Smooth muscle cell of the umbilical artery (primary cell): ENCODE measurements at places on chromosomes 6 and 20. TPM values are rescaled to one million over a fixed set of nuclear protein-coding genes. Genes with fewer than 3 reads are reported as not detected.

Gene ERVFRD-1
- total RNA-seq: not detected in 2 replicates

Gene ARG1
- total RNA-seq: not detected in 2 replicates

Gene RCAN2
- 0.05 TPM in 1 of 2 replicates, not detected in the other for total RNA-seq

Gene NANP
- 9.8 and 12.6 TPM in 2 replicates for total RNA-seq

Gene OR12D1
- not detected in 2 replicates for total RNA-seq

Gene B3GAT2
- 0.05 TPM in 1 of 2 replicates, not detected in the other for total RNA-seq

Gene BHLHE23
- total RNA-seq: not detected in 2 replicates
